ENCODE measurements at places on chromosomes 16 and 17.

DNA sequence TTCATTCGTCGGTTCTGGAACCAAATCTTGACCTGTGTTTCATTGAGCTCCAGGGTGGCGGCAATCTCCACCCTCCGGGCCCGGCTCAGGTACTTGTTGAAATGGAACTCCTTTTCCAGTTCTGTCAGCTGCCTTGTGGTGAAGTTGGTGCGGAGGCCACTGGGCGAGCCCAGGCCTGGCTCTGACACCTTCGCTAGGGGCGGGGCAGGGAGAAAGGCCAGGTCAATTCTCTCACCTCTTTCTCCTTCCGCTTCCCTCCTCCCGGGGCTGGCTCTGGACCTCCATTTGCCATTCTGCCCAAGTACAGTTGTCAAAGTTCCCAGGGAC is 1.2 kb downstream of the HOXB1 start:
- DNase-seq: no peak

GRCh38 chr17:49055181-49055927 is 58.2 kb downstream of the IGF2BP1 start:
- no peak for DNase-seq

- peak; percentile 22 for DNase-seq
These were observed 526 bp downstream of the CBFB start for GRCh38 chr16:67029254-67030096.

DNA sequence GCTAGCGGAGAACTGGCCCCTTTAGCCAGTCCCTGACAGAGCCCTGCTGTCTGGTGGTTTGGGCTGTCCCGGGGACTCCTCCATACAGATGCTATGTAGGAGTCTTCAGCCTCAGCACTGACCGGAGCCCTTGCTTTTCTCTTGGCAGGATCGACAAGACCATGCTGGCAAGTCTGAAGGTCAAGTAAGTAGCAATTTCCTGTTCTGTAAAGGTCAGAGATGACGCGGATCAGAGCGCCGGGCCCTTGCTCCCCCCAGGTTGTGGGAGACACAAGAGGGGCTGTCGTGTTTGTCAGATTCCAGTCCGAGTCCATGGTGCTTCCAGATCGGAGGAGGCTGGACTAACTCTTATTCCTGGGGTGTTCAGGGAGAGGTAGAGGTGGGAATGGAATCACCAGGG is 4.1 kb downstream of the RAP1GAP2 start:
- no peak for DNase-seq

GRCh38 chr17:44384281-44384822 is 5.1 kb downstream of the ITGA2B start:
- no peak for DNase-seq

DNA sequence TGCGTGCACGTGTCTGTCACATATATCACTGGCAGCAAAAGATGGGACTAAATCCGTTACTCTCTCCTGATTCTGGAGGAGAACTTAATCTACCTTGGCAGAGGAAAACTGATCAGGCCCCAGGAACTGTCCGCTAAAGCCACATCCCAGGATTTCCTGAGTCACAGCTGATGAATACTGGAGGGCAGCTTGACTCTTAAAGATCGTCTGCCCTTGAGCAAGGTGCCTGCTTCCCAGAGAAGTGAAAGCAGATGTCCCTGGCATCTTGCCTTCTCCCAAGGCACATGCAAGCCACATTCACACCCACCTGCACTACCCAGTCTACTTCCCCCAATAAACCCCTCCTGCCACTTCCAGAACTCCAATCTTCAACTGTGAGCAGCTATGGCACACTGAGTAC is 99.8 kb downstream of the CPPED1 start:
- no peak for DNase-seq

- no peak for DNase-seq
These were observed 135.5 kb downstream of the MYO1D start for GRCh38 chr17:32741381-32741780.

DNA sequence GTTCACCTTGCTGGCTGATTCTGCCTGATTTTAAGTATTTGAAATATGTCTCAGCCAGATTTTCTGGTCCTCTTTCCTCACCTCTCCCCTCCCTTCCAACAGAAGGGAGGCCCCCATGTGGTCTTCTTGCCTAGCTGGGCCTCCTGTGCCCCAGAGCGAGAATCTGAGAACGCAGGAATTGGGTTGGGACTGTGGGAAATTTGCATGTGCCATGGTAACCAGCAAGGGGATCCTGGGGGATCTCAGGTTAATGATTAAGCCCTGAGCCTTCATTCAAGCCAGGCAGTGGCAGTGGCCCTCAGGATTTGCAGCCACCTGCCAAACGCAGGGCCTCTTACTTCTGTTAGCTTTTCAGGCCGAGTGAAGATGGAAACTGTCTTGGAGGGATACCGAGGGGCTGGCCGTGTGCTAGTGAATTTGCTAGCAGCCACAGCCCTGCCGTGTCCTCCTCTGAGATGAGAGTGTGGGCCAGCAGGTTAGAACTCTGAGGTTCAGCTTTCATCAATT is 40.2 kb downstream of the KSR1 start:
- DNase-seq: no peak

GRCh38 chr17:17342242-17342945 is 39.2 kb downstream of the NT5M start:
- DNase-seq: no peak

GRCh38 chr17:70599198-70599597 is 429.9 kb downstream of the KCNJ2 start:
- DNase-seq: no peak

DNA sequence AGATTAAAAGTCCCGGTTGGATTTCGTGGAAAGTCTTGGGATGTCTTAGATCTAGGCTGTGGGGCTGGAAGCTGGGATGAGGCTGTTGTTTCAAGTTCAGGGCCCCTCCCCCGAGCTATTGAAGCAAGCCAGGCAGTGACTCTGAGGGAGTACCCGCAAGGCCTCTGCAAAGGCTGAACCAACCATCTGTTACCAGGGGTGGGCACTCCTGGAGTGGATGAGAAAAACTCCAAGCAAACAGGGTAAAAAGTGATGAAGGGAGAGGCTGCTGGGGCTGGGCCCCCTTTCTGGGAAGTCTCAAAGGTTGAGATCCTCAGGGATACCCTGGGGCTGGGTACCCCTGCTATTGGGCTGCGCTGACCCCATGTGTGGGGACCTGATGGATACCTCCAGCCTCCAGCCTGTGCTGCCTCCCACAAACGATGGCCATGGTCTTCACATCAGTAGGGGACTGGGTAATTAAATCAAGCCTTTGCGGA is 82.4 kb upstream of the KIFC3 start:
- DNase-seq: no peak

GRCh38 chr17:7549401-7550055 is 670 bp downstream of the TNFSF12 start:
- DNase-seq: peak; percentile 17

GRCh38 chr16:22317625-22318024 is 20.4 kb downstream of the POLR3E start:
- no peak for DNase-seq

DNA sequence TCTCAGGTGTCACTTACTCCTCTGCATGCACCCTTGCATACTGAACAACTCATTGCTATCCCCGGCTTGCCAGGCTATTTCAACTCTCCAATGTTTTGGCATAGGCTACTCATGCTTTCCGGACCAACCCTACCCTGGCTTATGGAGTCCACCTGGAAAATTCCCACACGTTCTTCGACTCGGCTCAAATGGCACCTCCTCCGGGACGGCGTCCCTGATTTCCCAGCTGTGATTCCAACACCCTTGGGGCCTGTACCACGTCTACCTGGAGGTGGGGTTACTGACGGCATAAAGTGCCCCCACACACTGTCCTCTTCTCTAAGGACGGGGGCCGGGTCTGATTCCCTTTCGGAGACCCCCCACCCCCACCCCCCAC is 498 bp downstream of the SMYD4 start:
- no peak for DNase-seq

DNA sequence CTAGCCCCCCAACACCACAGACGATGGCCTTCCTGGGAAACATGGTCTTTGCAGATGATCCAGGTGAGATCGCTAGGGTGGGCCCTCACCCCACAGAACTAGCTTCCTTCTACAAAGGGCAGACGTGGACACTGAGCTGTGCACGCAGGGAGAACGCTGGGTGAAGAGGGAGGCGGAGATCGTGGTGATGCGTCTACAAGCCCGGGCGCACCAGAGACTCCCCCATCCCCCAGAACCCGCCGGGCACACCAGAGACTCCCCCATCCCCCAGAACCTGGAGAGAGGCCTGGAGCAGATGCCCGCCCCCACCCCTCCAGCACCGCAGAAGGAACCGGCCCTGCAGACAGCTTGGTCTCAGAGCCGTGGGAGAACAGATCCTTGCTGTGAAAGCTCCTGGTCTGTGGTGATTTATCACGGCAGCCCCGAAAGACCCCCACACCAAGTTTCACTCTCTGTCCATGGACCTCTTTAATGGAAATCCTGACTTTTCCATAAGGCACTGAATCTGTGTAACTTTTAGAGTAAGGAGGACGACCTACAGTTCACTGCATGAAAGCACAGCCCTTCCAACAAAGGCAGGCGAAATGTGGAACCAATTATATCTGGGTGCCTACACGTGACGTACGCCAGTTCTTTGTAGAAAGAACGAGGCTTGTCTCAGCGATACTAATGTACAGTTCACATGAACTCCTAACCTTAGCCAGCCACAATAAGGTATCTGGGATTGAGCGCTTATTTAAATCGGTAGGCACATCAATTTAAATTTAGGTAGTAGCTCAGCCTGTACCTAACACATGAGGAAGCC is 88.5 kb downstream of the ANKRD11 start:
- no peak for DNase-seq

DNA sequence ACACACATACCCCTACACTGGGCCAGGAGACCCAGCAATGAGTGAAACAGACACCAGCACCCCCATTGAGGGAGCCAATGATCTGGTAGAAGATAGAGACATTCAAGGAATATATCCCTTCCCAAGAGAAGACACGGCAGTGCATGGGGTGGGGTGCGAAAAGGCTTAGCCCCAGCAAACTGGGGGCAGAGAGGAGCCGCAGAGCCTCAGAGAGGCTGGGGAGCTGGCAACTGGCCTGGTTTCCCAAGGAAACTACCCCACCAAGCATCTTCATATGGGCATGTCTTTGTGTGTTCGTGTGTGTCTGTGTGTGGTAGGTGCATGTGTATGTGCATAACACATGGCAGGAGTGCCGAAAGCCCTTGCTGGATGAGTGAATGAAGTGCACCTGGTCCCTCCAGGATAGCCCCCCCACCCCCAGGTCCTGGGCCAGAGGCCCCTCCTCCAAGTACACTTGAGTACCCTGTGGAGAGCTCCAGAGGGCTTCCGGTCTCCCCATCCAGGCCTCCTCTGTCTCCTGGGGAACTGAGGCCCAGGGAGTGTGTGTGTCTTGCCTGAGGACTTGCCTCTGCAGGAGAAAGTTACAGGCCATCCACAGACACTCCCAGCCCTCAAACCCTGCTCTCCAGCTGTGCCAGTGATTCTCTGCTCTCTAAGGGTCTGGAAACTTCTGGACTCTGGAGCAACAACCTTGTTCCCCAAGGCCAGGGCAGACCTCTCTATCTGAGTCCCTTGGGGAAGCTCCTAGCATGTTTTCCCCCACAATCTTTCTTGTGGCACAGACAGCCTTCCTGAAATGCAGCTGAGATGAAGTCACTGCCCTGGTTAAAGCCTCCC is 15.9 kb downstream of the TBX2 start:
- DNase-seq: no peak

- no peak for DNase-seq
These were observed 24.2 kb downstream of the FAM117A start for GRCh38 chr17:49739641-49740271.

GRCh38 chr17:80873307-80873951 is 118.2 kb upstream of the CHMP6 start:
- DNase-seq: peak; percentile 17

DNA sequence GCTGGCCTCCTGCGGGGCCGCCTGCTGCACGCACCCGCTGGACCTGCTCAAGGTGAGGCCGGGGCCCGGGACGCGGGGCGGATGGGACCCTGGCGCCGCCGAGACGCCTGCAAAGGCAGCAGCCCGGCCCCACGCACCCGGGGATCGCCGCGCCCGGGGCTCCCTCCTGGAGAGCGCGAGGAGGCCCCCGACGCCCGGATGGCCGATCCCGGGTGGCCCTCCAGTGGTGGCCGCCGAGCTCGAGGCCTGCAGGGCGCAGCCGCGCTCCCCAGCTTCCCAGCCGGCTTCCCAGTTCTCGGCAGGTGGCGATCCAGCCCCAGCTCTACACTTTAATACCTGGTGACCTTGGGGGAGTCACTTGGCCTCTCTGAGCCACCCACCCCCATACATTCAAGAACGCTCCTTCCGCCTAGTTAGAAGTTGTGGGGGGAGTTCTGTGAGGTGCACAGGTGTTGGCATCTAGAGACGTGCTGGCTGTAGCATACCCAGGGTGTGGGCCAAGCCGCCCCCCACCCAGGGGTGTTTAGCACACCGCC is 452 bp downstream of the SLC25A10 start:
- no peak for DNase-seq

- DNase-seq: no peak
These were observed 66.9 kb downstream of the ZNF423 start for GRCh38 chr16:49788986-49789385.

GRCh38 chr17:45686250-45686649 is 97.9 kb upstream of the CRHR1 start:
- no peak for DNase-seq

DNA sequence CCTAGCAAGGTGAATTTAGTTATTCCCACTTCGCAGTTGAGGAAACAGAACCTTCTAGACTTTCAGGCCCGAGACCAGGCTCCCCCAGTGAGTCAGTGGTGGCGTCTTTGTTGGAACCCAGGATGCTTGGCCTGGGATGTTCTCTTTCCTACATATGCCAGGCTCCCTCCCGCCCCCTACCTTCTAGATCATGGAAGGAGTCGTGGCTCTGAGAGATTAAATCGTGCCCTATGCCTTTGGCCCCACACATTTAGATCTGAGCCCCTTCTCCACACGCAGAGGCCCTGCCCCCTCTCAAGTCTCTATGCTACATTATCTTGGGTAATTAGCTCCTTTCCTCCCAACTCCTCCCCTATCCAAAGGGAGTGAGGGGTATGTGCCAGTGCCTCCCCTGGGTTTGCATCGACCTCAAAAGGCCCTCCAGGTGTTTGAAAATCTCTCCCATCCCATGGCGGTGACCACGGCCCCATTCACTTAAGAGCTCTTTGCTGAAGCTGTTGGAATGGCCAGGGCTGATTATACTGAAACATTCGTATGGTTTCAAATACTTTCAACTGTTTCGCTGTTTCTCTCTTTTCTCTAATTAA is 3.0 kb downstream of the NGFR start:
- DNase-seq: no peak

GRCh38 chr17:66392783-66393437 is 90.5 kb downstream of the PRKCA start:
- DNase-seq: no peak

GRCh38 chr17:76658242-76658662 is 14.7 kb upstream of the ST6GALNAC1 start:
- DNase-seq: no peak

DNA sequence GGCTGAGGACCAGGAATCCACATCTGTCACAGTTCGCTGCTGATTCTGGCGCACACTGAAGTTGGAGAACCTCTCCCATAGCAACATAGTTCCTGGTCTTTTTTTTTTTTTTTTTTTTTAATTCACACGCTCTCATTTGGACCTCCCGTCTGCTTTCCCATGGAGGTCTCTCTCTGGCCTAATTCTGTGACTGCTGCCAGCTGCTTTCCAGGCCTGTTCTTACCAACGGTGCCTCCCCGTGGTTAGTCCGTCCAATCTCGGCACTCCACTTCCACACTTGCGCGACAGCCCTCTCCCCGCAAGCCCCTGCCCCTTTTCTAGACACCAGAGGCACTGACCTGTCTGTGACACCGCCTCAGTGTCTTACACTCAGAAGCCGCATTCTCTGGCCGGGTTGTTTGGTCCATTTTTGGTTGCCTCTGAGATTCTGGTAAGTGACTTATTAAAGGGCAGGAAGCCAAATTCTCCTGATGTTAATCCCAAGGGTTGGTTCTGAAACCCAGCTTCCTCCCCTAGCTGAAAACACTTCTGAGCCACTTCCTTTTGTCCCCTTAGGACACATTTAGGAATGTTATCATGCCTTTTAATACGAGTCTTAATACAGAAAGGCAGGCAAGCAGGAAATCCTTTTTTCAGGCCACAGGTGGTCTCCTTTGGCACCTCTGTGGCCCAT is 1.1 kb upstream of the AKTIP start:
- peak; percentile 21 for DNase-seq

Data from occipital lobe (tissue), 3 donors.